ENCODE measurements at places on chromosomes 13 and 19. TPM values are rescaled to one million over a fixed set of nuclear protein-coding genes. Genes with fewer than 3 reads are reported as not detected.

- no peak overlapping the region for H3K4me3 ChIP-seq
- no peaks in the 10 kb centered on the region for H3K36me3 ChIP-seq
- H3K4me1 ChIP-seq: no peaks in the 10 kb centered on the region
- no peak overlapping the region for H3K27ac ChIP-seq
- DNase-seq: no peak
Measured at GRCh38 chr13:113742445-113743120, 16.4 kb upstream of the TMEM255B start.

DNA sequence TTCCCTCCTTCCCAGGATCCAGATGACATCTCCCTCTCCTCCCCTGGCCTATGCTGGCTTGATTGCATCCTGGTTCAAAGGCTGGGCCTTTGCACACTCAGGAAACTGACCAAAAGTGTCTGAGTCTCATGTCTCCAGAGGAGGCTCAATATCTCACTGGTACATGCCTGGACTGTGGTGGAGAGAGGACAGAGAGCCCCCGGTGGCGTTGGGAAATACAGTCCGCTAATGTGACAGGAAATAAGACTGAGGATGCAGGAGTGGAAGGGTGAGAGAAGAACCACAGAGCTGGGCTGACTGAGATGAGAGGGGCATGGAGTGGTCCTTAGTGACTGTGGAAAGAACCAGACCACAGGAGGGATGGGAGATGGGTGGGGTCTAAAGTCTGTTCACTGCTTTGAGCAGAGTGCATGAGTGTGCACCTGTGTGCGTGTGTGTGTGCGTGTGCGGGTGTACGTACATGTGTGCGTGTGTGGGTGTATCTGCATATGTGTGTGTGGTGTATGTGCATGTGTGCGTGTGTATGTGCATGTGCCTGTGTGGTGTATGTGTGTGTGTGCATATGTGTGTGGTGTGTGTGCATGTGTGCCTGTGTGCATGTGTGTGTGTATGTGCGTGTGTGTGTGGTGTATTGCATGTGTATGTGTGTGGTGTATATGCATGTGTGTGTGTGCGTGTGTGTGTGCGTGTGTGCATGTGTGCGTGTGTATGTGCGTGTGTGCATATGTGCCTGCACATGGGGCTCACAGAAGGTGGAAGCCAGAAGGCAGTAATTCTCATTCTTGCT is 1.9 kb downstream of the SIGLEC5 start:
- H3K4me3 ChIP-seq: no peak overlapping the region
- no peak for DNase-seq
- no peaks in the 10 kb centered on the region for H3K4me1 ChIP-seq
- H3K27me3 ChIP-seq: no peaks in the 10 kb centered on the region

GRCh38 chr13:20566898-20567874 is at the start of gene IFT88:
Gene IFT88, plus strand, starts transcription at chr13:20567157. Its CDS starts 7,229 bp downstream, at chr13:20574386.
- peak; percentile 69 for DNase-seq
- peak within 1 kb of the TSS; percentile 98 for H3K27ac ChIP-seq
- H3K4me1 ChIP-seq: no peaks in the 10 kb centered on the region
- H3K27me3 ChIP-seq: no peaks in the 10 kb centered on the region
- no peaks in the 10 kb centered on the region for H3K36me3 ChIP-seq
- H3K4me3 ChIP-seq: peak within 1 kb of the TSS; percentile 77

GRCh38 chr13:41960211-41960636 is 685 bp downstream of the VWA8 start:
- no peak for DNase-seq
- H3K27me3 ChIP-seq: no peaks in the 10 kb centered on the region
- no peaks in the 10 kb centered on the region for H3K36me3 ChIP-seq
- no peaks in the 10 kb centered on the region for H3K4me1 ChIP-seq
- peak overlapping the region; percentile 90 for H3K4me3 ChIP-seq
- peak overlapping the region; percentile 89 for H3K27ac ChIP-seq

DNA sequence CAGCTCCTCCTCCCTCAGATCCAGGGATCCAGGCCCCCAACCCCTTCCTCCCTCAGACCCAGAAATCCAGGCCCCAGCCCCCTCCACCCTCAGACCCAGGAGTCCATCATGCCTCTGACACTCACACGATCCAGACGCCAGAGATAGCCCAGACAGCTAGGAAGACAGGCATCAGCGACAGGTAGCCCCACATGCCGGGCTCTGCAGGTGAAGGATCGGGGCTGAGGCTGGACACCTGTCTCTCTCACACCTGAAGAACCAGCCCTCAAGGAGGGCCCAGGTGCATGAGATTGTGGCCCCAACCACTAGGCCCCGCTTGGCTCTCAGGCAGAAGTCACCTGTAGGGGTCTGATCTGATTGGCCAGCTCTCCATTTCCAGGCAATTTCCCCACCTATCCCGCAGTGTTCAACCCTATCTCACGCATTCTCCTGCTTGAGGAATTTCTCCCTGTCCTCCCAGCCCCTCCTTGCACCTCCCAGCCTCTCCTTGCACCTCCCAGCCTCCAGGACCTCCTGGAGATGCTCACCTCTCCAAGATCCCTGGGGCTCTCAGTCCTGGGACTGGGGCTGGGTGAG is 4.2 kb downstream of the TMEM150B start:
- no peak overlapping the region for H3K27ac ChIP-seq
- no peaks in the 10 kb centered on the region for H3K4me1 ChIP-seq
- no peaks in the 10 kb centered on the region for H3K36me3 ChIP-seq

The IZUMO2 gene
- not detected for total RNA-seq

DNA sequence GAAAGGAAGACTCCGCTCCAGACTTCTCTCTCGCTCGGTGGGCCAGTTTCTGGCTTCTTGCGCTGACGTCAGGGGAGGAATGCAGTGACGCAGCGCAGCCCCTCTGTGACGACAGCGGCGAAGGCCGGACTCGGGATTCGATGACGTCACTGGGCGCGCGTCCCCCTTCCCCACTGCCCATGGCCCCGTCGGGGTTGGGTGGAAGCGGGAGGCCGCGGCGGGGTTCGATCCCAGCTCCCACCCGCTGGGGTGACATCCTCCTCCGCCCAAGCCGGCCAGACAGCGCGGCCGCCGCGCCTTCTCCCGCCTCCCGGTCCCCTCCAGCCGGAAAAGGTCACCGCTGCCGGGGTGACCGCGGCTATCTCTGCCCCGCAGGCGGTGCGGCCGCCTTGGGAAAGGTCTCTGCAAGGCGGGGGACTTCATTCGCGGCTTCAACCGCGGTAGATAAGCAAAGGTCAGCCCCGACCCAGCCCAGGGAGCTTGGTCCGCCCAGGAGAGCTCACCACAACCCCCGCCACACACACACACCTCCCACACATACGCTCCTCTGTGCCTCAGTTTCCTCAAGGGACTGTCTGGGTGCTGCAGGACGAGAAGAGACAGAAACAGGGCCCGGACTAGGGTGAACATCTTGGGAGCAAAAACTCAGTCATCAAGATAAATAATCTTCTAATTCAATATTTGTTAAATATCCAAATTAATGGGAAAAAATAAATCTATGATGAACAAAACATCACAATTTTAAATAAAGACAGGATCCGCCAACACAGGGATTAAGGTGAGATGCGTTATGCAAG is 844 bp upstream of the RFX1 start:
- peak overlapping the region; percentile 100 for H3K27ac ChIP-seq
- no peak for DNase-seq
- peaks cover 21% of the 10 kb centered on the region for H3K4me1 ChIP-seq
- H3K36me3 ChIP-seq: no peaks in the 10 kb centered on the region

The NR2F6 gene
- total RNA-seq: 52.4 TPM

Measured in breast epithelium (tissue), 4 donors.